ENCODE measurements at places on chromosomes 4 and X.

GRCh38 chr4:93731456-93731855 is 97.1 kb upstream of the ATOH1 start:
- no peak for DNase-seq

DNA sequence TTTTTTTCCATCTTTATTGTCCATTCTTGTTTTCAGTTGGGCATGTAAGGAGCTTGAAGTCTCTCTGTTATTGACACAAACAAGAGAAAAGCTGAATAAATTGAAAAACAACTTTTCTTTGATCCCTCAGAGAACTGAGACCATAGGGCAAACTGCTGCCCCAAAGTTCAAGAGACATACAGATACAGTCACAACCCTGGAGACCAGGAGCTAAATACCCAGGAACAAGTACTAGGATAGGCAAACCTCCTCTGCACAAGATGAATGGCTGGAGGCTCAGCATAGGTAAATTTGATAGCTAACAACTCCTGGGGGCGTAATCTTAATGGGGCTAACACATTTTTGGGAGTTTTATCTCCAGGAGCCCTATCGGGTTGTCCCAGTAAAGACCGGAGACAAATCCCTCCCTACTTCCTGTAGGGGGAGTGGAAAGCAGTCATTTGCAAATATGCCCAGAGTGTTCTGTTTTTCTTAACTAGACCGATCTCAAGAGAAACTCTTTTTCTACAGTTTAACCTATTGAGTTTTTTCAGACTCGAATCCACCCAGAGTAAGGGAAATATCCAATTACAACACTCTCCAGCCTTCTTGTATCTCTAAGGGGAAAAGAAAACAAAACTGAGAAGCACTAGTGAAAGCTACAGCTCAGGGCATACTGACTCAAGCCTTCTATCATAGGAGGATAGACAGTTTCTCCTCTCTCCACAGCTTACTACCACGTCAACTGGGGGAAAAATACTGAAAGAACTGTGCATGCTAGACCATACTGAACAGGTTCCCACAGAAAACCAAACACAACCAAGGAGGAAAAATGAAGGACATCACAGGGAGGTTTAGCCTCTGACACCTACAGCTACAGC is 23.1 kb downstream of the MAGEA8 start:
- DNase-seq, result no peak

DNA sequence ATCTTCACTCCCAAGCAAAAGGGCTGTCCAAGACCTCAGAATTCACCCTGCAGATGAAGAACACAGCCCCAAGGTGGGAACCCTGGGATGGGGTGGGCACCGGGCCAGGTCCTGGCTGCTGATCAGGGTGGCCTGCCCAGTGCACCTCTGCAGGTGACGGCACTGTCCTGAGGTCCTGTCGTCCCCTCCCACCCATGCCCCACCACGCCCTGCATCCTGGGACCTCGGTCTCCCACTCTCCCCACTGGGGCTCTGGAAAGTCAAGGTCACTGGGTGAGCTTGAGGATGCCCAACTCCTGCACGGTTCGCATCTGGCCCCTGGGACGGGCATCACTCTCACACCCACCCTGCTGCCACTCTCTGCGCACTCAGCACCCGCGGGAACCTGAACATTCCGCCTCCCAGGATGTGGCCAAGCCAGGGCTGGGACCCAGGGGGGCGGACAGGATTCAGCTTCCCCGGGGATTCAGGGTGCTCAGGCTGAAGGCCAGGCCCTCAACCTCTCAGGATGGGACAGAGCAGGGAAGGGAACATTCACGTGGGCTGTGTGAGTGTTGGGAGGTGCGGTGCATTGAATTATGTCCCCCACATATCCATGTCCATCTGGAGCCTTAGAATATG is 115.9 kb downstream of the CPZ start:
- DNase-seq, result no peak

GRCh38 chr4:158726633-158727032 is 3.4 kb upstream of the PPID start:
- no peak for DNase-seq

DNA sequence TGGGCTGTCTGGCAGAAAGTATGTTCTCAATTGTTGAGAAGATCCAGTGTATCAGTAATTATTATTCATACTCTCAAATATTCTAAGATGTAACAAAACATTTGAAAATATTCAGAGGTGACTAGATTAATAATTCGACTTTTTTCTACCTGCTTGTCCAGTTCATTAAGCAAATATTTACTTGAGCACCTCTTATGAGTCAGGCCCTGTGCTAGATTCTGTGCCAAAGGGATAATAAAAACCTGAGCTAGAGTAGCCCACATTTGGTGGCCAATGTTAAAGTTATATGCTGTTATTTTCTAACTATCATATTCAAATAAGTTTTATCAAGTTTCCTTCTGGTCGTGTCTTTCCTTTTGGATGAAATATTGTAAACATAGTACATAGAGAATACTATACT is 58.5 kb downstream of the ARHGAP10 start:
- no peak for DNase-seq

- DNase-seq, result no peak
These were observed 55.6 kb upstream of the SPP1 start for GRCh38 chr4:87919941-87920340.

GRCh38 chrX:136191171-136191570 is 43.8 kb downstream of the FHL1 start:
- no peak for DNase-seq

DNA sequence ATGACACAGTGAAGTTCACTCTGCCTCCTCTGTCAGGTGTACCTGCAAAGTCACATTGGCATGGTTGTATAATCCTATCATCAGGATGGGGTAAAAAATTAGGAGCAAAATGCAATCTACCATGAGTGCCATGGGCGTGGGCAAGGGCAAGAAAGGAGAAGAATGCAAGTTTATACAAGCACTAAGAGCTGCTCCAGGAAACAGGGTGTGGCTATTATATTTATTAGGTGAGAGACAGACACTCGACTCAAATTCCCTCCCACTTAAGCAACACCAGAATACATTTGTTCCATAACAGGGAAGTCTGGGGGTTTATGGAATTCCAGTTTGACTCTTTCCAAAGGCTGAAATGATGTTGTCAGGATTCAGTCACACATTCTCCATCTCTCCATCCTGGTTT is 378.8 kb downstream of the BCOR start:
- DNase-seq, result no peak

GRCh38 chr4:75948822-75949444 is 8.1 kb upstream of the NAAA start:
- no peak for DNase-seq

- no peak for DNase-seq
These were observed 24.8 kb downstream of the PDGFC start for GRCh38 chr4:156946516-156947424.

DNA sequence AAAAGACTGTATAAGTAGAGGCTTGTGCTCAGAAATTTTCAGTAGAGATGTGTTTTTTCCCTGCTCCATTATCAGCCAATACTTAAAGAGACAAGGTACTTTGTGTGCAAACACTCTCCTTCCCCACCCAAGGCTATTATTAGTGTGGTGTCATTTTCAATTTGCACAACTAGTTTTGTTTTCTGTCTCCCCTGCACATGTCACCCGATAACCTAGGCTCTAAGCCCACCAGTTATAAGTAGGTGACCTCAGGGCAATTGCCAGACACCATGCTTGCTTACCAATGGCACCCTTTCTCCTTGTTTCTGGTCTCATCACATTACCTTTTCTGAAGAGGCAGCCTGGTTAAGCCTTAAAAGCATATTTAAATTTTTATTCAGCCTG is 8.0 kb upstream of the GUCY1A1 start:
- DNase-seq, result no peak

DNA sequence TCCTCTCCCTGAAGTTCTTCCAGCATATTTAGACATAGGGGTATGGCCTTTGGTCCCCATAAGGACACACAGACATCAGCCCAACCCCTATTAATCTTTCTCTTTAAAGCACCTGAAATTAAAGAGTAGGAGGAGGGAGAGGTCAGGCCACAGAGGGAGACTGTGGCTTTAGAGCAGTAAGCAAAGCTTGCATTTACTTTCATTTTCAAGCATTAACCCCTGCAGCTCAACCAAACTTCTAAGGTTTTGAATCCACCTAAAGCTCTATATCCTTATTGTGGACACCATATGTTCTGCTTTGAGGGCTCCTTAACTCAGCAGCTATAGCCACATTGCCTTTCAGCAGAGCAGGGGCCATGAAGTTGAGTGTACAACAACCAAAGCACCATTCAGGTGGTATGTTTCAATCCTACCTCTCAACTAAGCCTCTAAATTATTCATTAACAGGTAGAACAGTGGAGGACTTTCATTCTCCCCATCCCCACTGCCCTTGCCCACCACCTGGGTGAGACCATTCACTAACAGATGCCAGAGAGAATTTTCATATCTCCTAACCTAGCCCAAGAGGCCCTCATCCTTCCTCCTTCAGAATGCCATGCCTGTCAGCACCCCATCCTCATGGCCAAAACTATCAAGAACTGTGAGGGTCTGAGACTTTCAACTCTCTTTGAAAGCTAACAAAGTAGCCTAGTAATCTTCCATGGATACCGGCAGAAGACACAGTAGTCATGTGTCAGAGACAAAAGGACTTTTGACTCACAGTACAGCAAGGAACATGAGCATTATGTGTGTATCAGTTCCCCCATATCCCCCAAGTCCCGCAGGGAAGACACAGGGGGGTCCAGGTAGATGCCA is 20.8 kb downstream of the LIN54 start:
- no peak for DNase-seq

DNA sequence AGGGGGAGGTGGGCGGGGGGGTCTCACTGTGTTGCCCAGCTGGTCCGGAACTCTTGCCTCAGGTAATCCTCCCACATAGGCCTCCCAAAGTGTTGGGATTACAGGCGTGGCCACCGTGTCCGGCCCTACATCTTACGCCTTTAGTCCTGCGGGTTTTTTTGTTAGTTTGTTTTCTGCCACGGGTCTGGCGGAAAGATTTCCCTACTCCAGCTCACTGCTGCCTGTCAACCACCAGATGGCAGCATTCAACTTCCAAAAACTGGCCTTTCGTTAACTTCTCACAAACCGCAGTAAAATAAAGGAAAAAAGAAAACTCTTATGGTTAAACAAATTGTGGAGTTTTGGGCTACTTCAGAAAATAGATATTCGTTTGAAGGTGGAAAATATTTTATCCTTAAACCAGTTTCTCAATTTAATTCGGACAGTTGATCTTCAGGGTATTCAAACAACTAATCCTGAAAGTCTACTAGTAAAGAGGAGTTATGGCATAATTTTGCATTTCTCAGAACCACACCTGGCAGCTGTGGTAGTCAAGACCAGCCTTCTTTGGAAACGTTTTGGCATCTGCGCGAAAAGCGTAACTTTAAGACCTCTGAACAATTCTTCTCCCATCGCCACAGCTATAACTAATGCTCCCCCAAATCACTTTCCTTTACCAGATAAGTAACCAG is 41.1 kb downstream of the LUZP4 start:
- no peak for DNase-seq

DNA sequence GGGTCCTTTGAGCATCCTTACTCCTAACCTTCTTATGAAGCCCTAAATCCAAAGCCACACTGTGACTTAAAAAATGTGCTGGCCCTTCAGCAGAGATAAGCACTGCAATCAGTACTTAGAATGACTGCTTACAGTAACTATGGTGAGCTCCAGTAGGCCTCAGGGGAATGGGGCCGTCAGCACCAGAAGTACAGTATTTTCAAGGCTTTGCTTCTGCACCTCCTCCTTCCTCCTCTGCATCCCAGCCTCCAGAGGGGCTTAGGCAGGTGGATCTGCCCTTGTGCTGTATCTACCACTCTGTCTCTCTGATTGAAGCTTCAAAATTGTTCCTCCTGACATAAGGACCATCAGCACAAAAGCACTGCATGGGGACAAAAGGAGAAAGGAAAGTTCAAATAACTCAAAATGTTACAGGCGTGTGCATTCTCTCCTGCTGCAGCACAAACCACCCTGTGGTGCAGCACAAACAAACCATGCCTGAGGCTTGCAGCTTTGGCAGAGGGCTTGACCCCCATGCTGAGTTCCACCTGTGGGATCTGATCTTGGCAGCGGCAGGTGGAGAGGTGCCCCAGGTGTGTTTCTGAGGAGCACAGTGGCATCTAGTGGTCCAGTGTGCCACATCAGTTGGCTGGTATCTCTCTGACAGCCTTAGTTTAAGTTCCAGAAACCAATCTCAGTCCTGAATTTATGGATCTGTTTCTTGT is 164.7 kb downstream of the SOWAHB start:
- no peak for DNase-seq

- no peak for DNase-seq
These were observed 43.5 kb downstream of the CCDC158 start for GRCh38 chr4:76377481-76377901.

DNA sequence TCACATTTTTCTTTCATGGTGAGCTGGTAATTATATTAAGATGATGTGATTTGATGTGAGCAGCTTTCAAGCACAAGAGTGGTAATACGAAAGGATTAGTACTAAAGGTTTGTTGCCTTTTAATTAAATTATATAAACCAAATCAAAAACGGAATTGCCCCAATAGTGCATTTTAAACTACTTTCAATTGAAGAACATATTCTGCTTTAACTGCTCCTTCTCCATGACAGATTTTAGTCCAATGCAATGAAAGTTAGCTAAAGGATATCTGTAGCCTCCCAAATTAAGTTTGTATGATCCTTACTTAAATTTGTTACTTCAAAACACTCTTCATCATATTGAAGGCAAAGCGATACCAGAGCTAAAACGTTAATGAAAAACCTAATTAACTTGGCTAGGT is 447.1 kb upstream of the AMOT start:
- no peak for DNase-seq

GRCh38 chr4:68141852-68142251 is 12.2 kb upstream of the TMPRSS11F start:
- DNase-seq, result no peak

GRCh38 chr4:149489321-149489720 is 326.3 kb downstream of the IQCM start:
- DNase-seq, result no peak

DNA sequence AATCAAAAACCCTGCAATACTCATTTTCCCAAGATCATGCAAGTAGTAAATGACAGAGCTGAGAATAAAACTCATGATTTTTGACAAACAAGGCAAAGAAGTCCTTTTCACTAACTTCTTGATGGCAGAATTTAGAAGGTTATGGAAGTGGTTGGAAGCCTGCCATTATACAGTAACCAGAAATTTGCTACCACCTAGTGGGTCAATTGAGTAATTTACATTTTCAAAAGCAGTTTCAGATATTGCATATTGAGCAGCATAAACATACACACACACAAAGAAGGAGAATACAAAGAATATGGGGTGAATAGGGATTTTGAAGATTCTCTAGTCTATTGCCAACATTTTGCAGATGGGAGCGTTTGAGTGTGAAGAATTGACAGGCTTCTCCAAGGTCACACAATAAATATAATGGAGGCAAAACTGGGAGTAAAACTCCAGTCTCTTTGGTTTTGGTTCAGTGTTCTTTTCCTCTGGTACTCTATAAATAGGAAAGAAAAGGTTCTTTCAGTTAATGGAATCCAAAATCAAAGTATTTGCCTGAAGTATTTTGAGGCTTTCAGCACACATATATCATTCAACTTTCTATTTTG is 70.2 kb downstream of the GC start:
- no peak for DNase-seq

DNA sequence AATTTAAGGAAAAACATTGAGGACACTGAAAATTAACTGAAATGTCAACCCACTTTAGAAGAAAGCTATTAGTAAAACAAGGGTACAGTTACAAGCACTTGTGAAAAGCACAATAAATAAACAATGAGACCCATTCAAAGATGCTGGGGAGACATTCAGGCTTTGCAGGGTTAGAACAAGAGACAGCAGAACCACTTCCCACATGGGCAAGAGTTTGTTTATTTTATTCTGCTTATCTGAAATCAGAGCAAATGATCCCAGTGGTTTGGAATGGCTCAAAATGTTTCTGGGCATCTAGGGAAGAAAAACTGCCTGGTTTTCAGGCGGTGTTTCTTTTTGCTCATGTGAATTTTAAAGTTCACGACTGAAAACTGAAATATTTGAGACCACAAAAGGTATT is 42.4 kb downstream of the PPP3CA start:
- DNase-seq, result no peak

Data from effector CD8-positive, alpha-beta T cell (primary cell).